ENCODE measurements at places on chromosomes 13 and 19.

DNA sequence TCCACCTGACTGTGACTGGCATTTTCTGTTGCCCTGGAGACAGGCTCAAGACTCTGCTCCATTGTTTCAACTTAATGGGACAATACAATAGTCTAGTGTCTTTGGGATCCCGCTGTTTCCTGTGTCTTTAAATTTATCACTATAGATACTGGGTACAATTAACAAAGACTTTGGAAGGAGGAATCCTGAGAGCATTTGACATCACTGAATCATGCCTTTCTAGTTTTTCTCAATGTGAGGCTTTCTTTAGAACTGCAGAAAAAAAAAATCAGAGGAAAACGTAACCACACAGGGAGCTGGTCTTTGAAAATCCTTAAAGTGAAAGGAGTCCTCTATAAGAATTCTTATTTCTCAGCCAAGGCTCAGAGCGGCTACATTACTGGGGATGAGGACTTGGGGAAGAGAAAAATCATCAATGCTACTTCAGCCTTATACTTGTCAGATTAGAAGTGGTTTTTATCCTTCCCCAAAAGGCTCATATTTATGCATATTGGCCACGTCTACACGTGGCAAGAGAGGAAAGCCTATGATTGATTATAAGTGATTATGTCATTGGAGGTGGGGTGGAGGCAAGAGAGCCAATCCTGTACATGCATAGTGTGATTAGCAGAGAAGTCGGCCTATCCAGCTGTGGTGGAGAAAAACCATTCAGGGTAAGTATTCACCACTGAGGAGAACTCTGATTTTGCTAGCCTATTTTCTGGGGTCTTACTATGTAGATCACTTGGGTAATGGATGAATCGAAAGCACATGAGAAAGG, 34.4 kb upstream of the UBL3 start:
- DNase-seq, result no peak

- no peak for DNase-seq
Measured at GRCh38 chr19:40718774-40719391, 2.0 kb downstream of the ITPKC start.

DNA sequence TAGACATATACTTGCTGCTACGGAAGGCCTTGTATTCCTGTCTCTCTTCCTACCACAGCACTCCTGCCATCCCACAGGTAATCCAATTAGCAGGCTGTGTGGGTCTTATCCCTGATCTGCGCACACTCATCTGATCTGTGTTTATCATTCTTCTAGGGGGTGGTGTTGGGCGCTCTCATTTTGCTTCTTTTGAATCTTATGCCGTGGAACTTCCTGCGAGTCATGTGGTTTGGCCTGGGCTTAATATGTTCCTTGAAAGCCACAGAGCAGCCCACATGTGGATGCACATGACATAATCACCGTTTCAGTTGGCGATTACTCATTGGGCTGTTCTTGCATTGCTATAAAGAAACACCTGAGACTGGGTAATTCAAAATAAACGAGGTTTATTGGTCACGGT, 7.5 kb downstream of the RASA3 start:
- DNase-seq, result no peak

- no peak for DNase-seq
Measured at GRCh38 chr13:49185264-49185663, 34.9 kb upstream of the MLNR start.

DNA sequence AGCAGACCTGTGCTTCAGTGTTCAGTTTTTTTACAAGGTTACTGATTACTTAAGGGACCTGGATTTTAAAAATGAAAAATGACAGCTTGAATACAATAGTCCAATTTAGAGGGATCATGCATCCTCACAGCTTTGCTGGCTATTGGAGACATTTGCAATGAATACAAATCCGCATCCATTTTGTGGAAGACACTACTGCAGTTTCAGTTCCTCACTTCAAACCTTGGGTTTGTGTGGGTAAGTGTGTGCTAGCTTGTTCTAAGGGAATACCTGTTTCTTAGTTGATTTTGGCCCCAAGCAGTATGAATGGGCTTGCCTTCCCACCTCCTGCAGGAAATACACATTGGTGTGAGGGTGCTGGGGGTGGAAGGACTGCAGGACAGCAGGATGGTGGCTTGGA, 222.4 kb downstream of the OLFM4 start:
- DNase-seq, result no peak

DNA sequence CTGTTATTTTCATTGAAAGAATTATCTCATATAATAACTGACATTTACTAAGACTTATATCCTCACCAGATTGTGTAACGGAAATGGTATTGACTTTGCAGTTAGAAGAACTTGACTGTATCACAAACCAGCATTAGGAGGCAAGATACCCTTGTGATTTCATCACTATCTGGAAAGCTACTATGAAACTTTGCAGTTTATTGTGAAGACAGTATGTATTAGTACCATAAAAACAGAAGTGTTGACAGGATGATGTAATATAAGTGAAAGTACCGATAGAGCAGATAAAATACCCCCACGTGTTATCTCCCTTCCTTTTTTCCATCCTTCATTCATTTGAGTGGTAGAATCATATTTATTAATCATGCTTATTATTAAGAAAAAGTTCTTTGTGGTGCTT, 365.7 kb upstream of the KLHL1 start:
- no peak for DNase-seq

- no peak for DNase-seq
Measured at GRCh38 chr19:8811315-8812172, 20.6 kb downstream of the ZNF558 start.

All from AG04449 (cell line).